Activated CD4-positive, alpha-beta T cell treated with anti-CD3 and anti-CD28 coated beads, Interleukin-2, amount 10 ng/mL, durations not matched to agents 7 days and 5 days (primary cell): ENCODE measurements at places on chromosomes 7 and 10. TPM values are rescaled to one million over a fixed set of nuclear protein-coding genes. Genes with fewer than 3 reads are reported as not detected.
A peak's percentile ranks its signal among the peaks of the same experiment; 100 is the strongest.

LAMB1 gene
- total RNA-seq = not detected

ICA1 gene
- 0.89 TPM for total RNA-seq

ASZ1 gene
- not detected for total RNA-seq

AGAP5 gene
- total RNA-seq = 8.9 TPM

GRCh38 chr7:33874943-33875342, 30.4 kb upstream of the BMPER start:
- DNase-seq = no peak

- no peak for DNase-seq
Measured at GRCh38 chr10:43037942-43038782, 38.7 kb upstream of the RET start.

GRCh38 chr10:103563231-103564115, 70.0 kb downstream of the NEURL1 start:
- DNase-seq = no peak

GRCh38 chr7:95716357-95717122, 55.8 kb upstream of the DYNC1I1 start:
- no peak for DNase-seq

- no peak for DNase-seq
Measured at GRCh38 chr7:132504852-132505251, 71.4 kb downstream of the PLXNA4 start.

DNA sequence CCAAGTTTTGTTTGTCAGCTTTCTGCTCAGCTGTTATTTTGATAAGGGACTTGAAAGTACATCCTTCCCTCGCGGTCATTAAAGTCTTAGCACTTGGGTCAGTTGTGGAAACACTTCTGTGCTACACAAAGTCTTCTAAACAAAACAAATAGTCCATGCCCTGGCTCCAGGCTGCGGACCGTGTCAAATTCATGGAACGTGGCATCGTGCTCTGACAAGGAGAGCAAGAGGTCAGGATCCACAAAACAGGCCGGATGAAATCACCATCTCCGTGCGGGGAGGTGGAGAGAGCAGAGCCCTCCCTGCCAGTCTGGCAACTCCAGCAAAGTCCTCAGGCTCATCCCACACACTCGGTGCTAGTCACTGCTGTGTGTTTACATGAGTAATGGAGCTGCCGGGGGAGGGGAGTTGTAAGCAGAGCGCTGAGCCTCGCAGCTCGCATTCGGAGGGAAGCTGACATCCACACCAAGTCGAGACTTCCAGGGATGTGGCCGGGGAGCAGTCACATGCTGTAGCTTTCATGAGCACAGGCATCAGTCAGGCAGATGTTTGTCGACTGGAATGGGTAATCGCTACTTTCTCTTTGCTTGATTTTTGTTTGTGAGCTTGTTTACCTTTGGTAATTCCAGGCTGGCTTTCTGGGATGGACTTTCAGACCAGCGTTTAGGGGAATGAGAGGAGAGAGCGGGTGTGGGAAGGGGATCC, 147.6 kb downstream of the ARID5B start:
- peak; percentile 53 for DNase-seq

DNA sequence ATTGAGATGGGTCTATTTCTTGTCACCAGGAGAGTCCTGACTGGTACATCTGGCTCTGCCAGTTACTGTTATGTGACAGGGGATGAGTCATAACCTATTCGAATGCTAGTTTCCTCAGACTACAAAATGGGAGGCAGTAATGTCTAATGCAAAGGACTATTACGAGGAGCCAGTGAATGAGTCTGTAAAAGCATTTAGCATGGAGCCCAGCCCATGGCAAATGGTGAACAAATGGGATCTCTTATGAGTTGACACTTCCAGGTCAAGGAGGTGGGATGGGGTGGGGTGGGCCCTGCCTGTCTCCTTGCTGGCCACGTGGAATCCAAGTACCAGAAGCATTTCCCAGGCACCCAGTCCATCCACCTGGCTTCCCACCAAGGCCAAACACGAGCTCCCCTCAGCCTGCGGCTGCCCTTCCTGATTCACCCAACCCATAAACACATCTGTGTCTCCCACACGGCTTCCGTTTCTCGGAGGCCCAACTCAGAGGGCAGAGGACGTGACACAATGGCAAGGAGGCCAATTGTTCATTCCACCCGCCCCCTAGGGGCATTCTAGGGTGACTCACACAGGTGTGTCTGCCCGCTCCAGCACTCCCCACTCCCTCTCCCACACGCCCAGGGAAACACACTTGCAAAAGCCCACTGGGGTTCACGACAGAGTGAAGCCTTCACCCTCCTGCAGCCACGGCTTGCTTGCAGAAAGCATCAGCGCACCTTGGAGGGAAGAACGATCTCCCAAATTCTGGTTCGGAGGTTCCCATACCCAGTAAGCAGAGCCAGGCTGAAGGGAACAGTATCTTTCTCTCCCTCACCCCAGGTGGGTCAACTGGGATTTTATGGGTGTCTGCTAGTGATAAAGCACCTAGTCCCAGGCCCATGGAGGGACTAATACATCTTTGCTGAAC, 109.8 kb downstream of the SH3PXD2A start:
- DNase-seq = peak; percentile 53
